ENCODE measurements at places on chromosomes 12 and 14.

GRCh38 chr14:93731753-93732152, 56.5 kb downstream of the PRIMA1 start:
- DNase-seq = no peak

DNA sequence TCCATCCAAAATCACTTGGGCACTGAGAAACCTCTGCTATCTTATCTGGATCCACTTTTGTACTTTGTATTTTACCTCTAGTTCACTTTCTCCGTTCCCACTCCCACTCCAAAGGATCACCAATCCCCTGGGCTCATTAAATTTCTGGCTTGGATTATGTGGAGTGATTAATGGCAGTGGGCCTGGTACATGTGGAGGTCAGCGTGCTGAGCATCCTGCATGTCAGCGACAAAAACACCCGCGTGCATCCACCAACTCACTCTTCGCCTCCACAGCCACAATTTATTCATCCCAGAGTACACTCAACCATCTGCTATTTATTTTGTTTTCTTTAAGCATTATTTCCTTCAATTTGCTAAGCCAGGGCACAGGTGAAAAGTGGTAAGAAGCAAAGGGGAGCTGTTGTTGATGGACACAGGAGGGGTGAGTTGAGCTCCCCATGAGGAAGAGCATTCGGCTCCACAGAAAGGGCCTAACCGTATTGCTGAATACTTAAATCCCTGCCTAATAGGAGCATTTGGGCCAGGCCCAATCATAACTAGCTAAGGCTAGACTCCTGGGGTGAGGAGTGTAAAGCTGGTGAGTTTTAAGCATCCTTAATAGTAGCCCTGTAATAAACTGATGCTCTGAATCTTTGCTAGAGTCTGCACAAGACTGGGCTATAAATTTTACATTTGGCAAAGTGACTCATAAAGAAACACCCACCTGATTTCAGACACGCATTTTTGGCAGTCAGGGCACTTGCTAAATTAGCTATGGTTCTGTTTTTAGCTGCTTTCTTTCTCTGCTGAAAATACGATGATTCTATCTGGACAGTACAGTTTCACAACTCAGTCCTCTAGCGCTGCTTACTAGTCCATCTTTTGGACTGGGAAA, 137.8 kb downstream of the SLC25A21 start:
- no peak for DNase-seq

- no peak for DNase-seq
These were observed 132.4 kb downstream of the ALG10B start for GRCh38 chr12:38448991-38449390.

GRCh38 chr14:61388173-61388975, 67.0 kb downstream of the PRKCH start:
- DNase-seq = no peak

DNA sequence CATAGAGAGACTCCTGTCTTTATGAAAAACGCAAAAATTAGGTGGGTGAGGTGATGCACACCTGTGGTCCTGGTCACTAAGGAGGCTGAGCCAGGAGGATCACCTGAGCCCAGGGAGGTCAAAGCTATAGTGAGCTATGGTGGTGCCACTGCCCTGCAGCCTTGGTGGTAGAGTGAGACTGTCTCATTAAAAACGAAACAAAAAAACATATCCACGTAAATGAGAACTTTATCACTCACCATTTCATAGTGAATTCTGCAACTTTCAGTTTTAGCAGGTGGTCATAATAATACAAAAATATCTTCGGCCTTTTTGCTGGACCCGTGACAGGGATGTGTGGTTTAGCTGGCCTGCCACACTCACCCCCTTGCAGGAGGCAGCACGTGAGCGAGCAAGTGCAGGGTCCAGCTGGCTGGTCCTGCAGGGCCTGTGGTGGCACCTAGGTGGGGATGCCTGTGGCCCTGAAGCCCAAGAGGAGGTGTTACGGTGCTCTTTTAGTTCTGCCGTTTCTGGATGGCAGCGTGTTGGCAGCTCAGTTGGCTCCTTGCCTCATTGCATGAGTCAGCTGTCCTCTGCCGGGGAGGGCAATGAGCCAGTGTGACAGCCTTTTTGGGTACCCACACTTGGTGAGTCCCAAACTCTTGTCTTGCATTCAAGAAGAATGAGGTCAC, 1330.7 kb upstream of the TMEM132C start:
- no peak for DNase-seq

GRCh38 chr12:43052441-43052840, 462.9 kb upstream of the PRICKLE1 start:
- no peak for DNase-seq

DNA sequence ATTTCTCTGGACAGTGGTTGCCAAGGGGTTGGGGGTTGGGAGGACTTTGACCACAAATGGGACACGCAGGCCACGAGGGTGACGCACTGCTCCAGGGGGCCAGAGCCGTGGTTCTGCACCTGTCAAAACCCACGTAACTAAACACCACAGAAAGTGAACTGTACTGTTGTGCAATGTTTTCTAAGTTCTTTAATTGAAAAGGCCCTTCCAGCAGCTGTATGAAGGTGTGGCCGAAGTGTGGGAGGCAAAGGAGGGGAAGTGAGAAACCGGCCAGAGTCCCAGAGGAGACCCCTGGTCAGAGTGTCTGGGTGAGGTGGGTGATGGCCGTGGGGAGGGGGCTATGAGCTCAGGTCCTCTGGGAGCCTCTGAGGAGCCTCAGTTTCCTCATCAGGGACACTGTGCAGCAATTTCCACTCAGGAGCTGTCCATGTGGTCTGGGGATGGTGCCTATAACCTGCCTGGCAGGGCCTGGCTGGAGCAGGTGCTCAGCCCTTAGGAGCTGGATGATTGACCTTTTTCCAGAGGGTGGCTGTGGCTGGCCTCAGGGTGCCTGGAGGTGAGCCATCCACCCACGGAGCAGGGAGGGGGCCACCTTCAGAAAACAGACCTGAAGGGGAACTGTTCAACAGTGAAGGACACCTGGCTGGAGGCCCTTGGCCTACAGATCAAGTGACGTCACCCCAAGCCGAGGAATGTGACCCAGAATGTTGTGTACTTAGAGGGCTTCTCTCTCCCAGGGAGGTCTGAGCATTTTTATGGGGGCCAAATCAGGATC, 9.8 kb upstream of the BDKRB2 start:
- no peak for DNase-seq

GRCh38 chr14:22852940-22853767, 16.8 kb downstream of the MMP14 start:
- DNase-seq = peak; percentile 70
